ENCODE measurements at places on chromosomes 2 and 18.

GRCh38 chr2:127776122-127776780 is 34.7 kb downstream of the WDR33 start:
- DNase-seq: no peak

- DNase-seq: no peak
Observed at GRCh38 chr18:26992926-26993325, 127.4 kb upstream of the AQP4 start.

DNA sequence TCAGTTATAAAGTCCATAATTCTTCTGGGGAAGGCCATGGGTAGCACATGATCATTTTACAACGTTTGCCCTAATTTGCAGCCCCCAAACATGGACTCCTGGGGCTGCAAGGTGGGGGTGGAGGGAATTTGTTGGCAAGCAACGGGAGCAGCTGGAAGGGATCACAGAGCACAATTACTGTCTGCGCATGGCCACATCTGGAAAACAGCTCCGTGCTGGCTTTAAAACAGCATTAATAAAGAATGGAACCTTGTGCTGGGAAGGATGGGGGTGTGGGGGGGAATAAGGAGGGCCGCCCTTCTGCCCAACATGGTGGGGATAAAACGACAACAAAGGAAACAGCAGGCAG is 60.9 kb upstream of the SLC14A2 start:
- DNase-seq: peak; percentile 72

- DNase-seq: no peak
Observed at GRCh38 chr2:197311421-197312033, 947 bp upstream of the ANKRD44 start.

DNA sequence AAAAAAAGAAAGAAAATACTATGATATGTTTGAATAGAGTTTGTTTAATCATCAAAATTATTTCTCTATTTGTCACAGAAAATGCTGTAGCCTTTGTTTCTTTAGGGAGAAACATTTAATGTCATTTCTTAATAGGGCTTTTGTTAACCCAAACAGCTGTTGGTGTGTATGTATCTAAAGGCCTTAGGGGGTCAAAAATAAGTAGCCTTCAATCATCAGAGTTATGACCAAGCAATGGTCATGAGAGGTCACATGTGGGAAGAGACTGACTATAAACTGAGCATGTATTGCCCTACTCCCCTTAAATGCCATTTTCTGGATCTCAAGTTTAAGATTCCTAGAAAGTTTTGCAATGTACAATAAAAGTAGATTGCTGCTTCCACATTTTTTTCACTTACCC is 22.7 kb downstream of the HNMT start:
- no peak for DNase-seq

GRCh38 chr2:182509-183122 is 81.2 kb downstream of the SH3YL1 start:
- DNase-seq: no peak

GRCh38 chr18:14978962-14979535 is 231.1 kb downstream of the ANKRD30B start:
- DNase-seq: peak; percentile 1

DNA sequence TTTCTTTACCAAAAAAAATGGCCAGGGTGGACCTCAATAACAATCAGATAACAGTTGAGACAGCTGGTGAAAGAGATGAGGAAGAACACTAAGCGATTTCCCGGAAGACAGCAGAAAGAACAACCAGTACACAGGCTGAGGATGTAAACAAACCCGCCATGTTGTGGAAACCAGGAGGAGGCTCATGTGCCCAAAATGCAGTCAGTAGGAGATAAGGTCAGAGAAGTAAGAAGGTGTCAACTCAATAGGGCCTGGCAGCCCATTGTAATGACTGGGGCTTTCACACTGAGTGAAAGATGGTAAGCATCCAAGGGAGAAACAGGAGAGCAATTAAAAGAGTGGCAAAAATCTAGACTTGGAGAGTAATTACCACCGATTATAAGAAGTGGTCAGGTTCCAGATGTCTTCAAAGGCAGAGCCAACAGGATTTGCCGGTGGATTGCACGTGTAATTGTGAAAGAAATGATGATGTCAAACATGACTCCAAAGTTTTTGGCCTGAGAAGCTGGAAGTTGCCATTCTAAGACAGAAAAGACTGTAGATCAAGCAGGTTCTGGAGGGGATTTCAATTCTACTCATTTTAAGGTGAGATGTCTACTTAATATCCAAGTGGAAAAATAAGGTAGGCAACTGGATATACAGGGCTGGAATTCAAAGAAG is 77.7 kb upstream of the CYP1B1 start:
- DNase-seq: no peak

GRCh38 chr2:219059375-219059724 is 1.4 kb downstream of the IHH start:
- DNase-seq: peak; percentile 29

DNA sequence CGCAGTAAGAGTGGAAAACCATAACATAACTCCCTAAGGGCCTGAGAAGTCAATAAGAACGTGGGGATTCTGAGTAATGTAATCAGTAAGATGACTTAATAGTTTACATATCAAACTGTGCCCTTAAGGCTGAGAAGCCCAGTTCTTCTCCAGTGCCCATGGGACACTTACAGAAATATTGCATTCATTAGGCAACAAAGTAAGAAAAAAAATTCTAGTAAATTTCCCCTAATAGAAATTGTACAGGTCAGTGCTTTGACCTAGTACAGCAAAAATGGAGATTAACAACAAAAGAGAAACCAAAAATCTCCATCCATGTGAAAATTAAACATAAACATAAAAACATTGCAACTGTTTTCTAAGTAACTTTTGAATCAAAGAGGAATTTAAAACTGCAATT is 139.8 kb upstream of the HS6ST1 start:
- no peak for DNase-seq

GRCh38 chr2:76445880-76446279 is 735.2 kb upstream of the GCFC2 start:
- no peak for DNase-seq

DNA sequence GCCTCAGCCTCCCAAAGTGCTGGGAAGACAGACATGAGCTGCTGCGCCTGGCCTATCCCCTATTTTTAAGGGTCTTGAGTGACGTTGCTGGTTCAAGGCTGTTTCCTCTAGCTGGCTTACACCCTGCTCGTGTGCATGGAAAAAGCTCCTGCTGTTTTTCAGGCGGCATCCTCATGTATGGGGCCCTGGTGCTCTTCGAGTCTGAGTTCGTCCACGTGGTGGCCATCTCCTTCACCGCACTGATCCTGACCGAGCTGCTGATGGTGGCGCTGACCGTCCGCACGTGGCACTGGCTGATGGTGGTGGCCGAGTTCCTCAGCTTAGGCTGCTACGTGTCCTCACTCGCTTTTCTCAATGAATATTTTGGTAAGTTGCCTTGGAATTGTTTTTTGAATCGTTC is 22.0 kb upstream of the NFATC1 start:
- DNase-seq: no peak

DNA sequence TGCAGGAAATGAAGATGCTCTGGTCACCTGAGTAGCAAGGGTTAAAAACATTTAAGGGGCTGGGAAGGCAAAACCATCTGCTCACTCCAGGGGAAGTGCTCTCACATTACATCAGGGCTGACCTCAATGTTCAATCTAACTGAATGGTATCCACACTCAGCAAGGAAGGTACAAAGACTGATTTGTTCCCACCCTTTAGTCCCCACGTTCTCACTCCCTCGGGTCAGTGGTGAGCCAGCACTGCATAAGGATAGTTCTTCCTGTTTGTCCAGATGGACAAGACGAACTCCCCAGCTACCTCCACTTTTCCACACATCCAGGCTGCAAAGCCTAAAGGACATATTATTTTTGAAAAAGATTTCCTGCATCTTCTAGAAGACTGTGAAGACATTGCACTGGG is 126.6 kb upstream of the SLC14A2 start:
- no peak for DNase-seq

- DNase-seq: peak; percentile 39
Observed at GRCh38 chr2:173590276-173590861, 235.7 kb downstream of the CDCA7 start.

Data from eye (tissue), 1 donor.